ENCODE measurements at places on chromosomes 4 and X. TPM values are rescaled to one million over a fixed set of nuclear protein-coding genes. Genes with fewer than 3 reads are reported as not detected.
A peak's percentile ranks its signal among the peaks of the same experiment; 100 is the strongest.

ADAMTS3 gene
- 18.0 TPM for total RNA-seq

RBM47 gene
- 6.4 TPM for total RNA-seq

CYP2U1 gene
- total RNA-seq = 0.07 TPM

DNA sequence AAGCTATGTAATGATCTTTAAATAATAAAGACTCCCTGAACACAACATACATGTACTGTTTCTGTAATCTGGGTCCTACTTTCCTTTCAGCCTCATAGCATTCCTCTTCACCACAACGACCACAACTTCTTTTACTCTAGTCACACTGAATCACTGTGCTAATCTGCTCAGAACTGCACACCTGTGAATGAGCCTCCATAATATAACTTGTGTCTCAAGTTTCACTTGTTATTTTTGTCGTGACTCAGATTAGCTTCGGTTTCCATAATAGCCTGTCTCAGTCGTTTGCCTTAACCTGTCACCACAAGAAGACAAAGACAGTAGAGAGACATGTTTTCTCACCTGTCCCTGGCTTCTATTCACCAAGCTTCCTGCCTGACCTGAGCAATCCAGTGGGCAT is 61.8 kb downstream of the MAGED1 start:
- no peak overlapping the region for H3K4me3 ChIP-seq
- no peaks in the 10 kb centered on the region for H3K27me3 ChIP-seq
- H3K4me1 ChIP-seq = no peaks in the 10 kb centered on the region
- no peak overlapping the region for H3K27ac ChIP-seq
- DNase-seq = no peak
- H3K36me3 ChIP-seq = no peaks in the 10 kb centered on the region

- H3K27me3 ChIP-seq = no peaks in the 10 kb centered on the region
- no peak for DNase-seq
- no peaks in the 10 kb centered on the region for H3K36me3 ChIP-seq
- H3K27ac ChIP-seq = peak overlapping the region; percentile 58
- H3K4me1 ChIP-seq = no peaks in the 10 kb centered on the region
- H3K4me3 ChIP-seq = peak overlapping the region; percentile 37
These were observed 210.0 kb downstream of the KLHL4 start for GRCh38 chrX:87727620-87728019.

DNA sequence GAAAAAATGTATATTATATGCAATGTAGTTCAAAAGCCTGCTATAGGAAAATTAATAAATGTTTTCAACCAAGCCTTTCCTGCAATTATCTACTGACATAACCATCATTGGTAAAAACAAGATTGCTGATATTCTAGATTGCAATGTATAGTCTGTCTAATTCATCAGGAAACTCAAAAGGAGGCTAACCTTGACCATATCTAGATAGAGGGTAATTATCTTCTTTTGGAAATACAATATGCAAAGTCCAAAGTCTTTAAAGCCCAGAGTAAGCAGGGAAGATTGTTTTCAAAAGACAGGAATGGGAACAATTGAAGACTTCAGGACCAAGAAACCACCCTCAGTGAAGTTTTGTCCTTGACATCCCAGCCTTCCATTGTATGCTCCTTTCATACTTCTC is 123.1 kb upstream of the GLRA2 start:
- H3K4me3 ChIP-seq = no peak overlapping the region
- no peaks in the 10 kb centered on the region for H3K36me3 ChIP-seq
- DNase-seq = no peak
- no peaks in the 10 kb centered on the region for H3K4me1 ChIP-seq
- no peaks in the 10 kb centered on the region for H3K27me3 ChIP-seq

- H3K27ac ChIP-seq = no peak overlapping the region
- no peaks in the 10 kb centered on the region for H3K36me3 ChIP-seq
- no peak overlapping the region for H3K4me3 ChIP-seq
- no peaks in the 10 kb centered on the region for H3K27me3 ChIP-seq
- H3K4me1 ChIP-seq = no peaks in the 10 kb centered on the region
These were observed 66.2 kb downstream of the EGF start for GRCh38 chr4:109978704-109979454.

- H3K4me1 ChIP-seq = no peaks in the 10 kb centered on the region
- no peak overlapping the region for H3K27ac ChIP-seq
- no peaks in the 10 kb centered on the region for H3K27me3 ChIP-seq
- H3K36me3 ChIP-seq = no peaks in the 10 kb centered on the region
- DNase-seq = no peak
These were observed 58.5 kb upstream of the TTC29 start for GRCh38 chr4:147003956-147004809.

DNA sequence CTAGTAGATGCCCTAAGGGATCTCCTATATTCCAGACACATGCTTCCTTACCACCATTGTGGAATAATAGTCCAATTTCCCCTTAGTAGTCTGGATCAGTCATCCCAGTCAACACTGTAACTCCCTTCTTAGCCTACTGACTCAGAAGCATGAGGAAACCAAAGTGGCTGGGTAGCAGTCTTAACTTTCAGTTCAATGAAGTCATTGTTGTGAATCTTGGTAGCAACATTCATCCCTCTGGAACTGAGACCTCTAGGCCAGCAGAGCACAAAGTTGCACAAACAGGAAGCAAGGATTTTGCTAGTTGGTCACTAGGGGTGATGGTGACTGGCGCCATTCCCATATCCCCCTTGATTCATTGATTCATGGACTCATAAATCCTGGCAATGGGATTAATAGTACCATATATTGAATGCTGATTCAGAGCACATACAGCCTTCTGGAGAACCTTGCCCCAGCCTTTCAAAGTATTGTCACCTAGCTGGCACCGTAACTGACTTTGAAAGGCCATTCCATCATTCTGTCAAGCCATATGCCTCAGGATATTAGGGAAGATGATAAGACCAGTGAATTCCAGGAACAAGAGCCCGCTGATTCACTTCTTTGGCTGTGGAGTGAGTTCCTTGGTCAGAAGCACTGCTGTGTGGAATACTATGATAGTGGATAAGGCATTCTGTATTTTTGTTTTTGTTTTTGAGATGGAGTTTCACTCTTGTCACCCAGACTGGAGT is 19.7 kb upstream of the GPAT3 start:
- H3K4me3 ChIP-seq = no peak overlapping the region
- DNase-seq = no peak
- no peaks in the 10 kb centered on the region for H3K36me3 ChIP-seq
- no peak overlapping the region for H3K27ac ChIP-seq
- no peaks in the 10 kb centered on the region for H3K4me1 ChIP-seq

GRCh38 chr4:24934311-24934710 is 21.5 kb upstream of the CCDC149 start:
- peaks cover 2% of the 10 kb centered on the region for H3K27me3 ChIP-seq
- H3K36me3 ChIP-seq = no peaks in the 10 kb centered on the region
- H3K27ac ChIP-seq = no peak overlapping the region
- no peak overlapping the region for H3K4me3 ChIP-seq
- no peaks in the 10 kb centered on the region for H3K4me1 ChIP-seq

GRCh38 chr4:5037553-5038551 is 13.4 kb upstream of the STK32B start:
- peak; percentile 64 for DNase-seq
- no peaks in the 10 kb centered on the region for H3K36me3 ChIP-seq
- no peaks in the 10 kb centered on the region for H3K27me3 ChIP-seq
- H3K4me1 ChIP-seq = peaks cover 23% of the 10 kb centered on the region
- no peak overlapping the region for H3K4me3 ChIP-seq

All from K562 (cell line).